ENCODE measurements at places on chromosomes 7 and 10.
A peak's percentile ranks its signal among the peaks of the same experiment; 100 is the strongest.

- DNase-seq: no peak
Observed at GRCh38 chr10:57362811-57363210, 904.9 kb downstream of the IPMK start.

GRCh38 chr7:50661345-50662040 is 96.3 kb upstream of the DDC start:
- DNase-seq: no peak

GRCh38 chr10:104784452-104784851 is 143.4 kb downstream of the SORCS3 start:
- DNase-seq: no peak

DNA sequence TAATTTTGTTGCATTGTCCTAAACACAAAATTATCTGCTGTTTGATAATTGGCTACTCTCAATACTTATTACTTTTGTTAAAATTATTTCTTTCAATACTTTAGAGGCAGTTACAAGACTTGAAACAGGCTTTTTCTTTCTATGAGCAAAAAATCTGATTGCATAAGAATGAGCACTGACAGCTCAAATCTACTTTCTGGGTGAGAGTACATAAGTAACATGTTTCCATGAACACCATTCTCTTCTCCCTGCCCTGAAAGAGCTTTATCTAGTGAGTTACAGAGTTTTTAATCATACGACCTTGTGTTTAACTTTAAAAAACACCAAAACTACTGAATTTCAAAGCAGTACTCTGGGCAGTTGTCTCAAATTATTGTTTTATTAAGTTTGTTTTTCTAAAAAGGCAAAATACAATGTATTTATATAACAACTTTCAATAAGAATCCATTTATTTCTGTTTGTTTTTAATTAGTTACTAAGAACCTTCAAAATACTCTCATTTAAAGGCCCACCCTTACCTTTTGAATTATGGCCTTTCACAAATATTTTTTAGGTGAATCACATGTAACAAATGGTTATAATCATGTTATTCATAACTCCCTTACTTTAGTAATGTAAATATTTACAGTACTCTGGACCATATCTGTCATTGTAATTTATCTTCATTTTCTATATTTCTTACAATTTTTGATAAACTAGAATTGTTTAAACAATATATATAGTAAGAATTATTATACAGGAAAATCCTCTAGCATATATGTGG is 23.0 kb upstream of the TFAM start:
- no peak for DNase-seq

DNA sequence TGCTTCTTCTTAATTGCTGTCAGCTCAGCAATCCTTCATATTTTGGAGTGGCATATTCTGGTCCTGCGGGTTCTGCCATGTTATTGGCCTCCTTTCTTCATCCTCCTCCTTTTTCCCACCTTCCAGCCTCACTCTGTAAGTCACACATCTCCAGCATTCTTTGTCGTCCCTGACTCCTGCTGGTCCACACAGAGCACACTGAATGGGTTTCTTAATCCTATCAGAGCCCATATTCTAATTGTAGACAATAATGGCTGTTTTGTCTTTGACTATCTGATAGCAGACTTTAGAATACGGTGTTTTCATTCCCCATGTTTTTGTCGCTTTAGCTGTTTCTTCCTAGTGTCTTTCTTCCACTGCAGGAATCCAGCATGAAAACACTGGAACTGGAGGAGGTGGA is 389.6 kb downstream of the REEP3 start:
- DNase-seq: no peak

- no peak for DNase-seq
Observed at GRCh38 chr10:13078912-13079775, 20.8 kb upstream of the OPTN start.

DNA sequence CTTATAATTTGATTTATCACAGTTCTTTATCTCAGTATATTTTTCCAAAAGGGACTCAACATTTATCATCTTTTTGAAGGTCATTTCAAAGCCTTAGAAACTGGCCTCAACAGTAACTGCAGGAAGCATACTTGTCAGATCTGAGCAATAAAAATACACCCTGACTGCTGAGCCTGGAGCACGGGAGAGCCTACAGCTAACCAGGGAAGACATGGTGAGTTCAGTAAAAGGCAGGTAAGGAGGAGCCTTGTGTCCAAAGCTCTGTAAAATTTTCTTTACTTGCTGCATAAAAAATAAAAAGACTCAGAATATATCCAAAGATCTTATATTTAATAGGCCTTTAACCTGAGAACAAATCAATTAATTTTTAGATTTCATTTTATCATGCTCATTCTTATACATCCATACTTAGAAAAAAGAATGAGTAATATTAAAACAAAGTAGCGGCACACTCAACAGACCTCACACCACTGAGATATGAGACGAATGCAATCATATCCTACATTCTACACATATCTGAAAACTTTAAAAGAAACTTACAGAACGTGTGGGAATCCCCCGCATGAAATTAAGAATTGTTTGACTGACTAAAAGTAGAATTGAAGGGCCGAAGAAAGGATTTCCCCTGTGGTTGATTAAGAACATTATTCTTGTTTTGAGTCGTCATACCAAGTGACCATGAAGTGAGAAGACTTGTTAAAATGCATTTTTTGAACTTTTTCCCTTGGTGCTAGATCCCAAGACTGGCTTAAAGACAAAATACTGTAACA is 296.4 kb upstream of the MKLN1 start:
- no peak for DNase-seq

DNA sequence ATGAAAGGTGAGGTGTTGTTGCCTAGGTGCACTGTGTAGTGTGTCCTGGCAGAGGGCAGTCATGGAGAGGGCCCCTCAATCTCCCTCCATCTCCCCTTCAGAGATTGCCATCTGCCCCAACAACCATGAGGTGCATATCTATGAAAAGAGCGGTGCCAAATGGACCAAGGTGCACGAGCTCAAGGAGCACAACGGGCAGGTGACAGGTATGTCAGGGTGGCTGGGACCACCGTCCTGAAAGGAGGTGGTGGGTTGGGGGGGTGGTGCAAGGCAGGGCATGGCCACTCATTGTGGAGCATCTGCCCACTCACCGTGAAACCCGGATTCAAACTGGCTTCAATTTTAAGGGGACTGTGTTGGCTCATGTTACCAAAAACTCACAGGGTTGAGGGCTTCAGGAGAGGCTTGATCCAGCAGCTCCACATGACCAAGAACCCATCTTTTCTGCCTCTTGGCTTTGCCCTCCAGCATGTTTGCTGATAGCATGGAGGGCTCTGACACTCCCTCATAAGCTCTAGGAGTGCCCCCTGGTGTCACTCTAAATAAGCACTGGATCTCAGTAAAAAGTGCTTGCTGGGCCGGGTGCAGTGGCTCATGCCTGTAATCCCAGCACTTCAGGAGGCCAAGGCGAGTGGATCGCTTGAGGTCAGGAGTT is 12.2 kb downstream of the ARPC1B start:
- DNase-seq: no peak

DNA sequence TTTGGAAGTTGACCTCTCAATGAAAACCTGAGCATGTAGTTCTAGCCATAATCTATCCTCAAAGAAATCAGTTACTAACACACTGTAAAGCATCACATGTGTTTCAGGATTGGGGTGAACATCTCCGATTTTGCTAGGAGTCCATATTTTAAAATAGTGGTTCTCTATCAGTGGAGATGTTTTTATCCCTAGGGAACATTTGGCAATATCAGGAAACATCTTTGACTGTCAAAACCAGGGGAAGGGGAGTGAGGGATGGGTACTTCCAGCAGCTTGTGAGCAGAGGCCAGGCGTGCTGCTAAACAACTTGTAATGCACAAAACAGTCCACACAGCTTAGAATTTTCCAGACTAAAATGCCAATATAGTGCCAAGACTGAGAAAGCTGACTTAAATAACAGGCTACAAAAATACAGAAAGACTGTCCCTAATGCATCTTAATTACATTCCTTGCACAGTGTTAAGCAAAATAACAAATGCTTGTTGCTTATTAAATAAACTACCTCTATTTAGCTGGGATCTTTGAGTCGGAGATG is 120.9 kb downstream of the CRPPA start:
- no peak for DNase-seq

- no peak for DNase-seq
Observed at GRCh38 chr7:3078514-3078913, 34.8 kb upstream of the CARD11 start.

DNA sequence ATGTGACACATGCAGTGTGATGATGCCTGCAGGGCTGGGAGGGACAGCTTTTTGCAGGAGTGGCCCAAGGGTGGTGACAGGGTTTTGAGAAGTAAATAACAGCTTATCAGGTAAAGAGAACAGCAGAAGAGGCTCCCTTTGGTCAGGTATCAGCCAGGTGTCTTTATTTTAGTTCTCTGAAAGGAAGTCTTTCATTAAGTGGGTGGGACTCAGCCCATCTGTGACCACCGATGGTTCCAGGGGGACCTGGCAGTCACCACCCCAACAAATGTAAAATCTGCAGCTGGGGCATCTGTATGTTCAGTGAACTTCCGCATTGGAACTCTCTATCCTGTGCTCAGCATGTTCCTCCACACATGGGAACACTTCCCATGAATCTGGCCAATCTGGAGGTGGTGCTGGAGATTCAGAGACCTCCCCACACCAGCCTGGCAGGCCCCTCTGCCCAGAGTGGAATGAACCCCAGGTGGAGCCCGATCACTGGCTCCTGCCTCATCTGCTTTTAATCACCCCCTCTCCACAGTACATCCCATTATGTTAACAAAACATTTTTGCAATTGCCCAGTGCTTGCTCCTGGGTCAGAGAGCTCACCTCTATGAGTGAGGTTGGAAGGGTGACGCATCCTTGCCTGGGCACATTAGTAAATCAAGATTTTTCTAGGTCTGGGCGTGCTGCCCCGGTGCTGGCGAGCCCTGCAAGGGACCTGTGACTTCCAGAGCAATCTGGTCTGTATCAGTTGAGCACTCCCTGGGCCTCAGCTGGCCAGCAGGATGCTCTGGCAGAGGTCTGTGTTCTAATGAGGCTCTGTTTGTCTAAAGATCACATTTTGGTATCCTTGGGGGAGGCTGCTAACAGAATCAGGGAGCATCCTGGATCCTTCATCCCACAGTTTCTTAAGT is 140.4 kb upstream of the GDF10 start:
- no peak for DNase-seq

DNA sequence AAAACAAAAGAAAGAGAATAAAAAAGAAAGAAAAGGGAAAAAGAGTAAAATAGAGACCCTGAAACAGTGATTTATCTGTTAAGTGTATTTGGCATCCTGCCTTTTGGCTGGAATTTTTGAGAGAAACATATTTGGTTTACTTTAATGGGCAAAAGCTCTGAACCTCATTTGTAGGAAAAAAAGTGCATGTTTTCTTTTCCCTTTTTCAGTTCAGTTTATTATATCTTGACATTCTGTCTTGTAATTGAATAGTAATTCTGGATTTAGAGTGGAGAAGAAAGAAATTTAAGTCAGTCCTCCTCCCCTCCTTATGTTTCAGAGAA is 69.5 kb downstream of the ARID5B start:
- peak; percentile 37 for DNase-seq

DNA sequence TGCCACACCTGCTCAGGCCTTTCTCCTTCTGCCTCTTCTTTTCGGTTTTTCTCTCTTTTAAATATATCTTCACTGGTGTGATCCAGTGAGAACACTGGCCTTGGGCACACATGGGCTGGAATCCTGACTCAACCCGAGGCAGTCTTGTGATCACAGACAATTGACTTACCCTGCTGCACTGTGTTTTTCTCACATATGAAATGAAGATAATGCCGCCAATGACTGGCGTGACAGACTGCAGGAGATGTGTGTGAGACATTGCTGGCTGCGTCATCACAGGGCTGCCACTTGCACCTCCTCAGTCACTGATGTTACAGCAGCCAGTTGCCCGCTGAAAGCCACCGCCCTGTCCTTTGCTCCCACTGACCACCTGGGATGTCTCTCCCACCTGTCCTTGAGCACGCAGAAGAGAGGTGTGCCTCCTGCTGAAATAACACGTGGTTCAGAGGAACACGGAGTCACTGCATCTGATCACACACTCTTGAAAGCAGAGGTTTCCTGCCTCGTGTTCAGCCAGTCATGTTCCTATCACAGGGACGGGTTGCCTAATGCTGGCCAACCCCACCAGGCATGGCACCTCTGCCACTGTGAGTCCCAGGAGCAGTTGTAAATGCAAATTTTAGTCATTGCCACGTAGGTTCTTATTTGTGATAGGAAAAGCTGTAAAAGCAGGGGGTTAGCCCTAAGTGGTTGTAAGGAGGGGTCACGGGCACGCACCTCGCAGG is 124.6 kb upstream of the LANCL2 start:
- DNase-seq: no peak

DNA sequence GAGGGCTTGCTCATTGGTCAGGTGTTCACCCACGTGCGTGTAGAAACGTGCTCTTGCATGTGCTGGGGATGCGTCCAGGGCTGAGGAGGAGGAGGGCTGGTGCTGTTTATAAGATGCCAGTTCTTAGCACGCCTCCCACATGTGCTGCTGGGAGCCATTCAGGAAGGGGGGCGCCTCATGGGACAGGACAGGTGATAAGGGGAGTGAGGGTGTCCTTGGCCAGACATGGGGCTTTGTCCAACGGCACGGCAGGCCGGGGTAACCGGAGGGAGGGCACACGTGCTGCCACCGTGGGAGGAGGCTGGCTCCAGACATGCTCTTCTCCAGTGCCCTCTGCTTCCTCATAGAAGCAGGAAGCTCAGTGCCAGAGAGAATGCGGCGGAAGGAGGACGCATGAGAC is 150.0 kb downstream of the ZMYND11 start:
- no peak for DNase-seq

DNA sequence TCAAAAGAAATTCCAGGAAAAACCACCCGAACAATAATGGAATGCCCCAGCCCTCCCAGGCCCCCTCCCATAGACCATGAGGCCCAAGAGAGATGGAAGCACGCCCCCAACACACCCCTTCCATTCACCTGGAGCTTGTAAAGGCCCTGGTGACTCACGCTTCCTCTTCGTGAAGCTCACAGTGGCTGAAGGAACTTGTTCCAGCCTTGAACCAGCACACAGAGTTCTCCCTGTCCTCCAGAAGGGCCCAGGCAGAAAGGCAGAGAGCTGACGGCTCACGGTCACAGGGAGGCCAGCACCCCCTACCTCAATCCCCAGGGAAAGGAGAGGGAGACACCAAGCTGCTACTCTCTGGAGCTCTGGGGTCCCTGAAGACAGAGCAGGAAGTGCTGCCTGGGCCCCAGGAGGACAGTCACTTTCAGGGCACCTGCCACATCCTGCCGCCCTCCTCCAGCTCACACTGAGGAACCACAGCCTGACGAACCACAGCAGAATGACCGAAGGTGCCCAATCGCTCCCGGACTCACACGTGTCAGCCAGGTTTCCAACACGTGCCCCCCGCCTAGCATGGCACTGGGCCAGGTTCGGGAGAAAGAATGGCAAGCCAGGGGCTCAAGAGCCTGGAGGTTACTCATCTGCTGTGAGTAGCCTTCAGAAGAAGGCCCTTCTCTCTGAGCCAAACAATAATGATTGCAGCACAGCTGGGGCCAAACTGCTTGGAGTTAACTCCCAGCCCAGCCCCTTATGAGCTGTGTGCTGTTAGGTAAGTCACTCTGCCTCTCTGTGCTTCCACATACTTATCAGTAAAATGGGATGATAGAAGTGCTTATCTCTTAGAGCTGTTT is 52.8 kb downstream of the DLG5 start:
- no peak for DNase-seq
